Neural progenitor cell (in vitro differentiated cells): ENCODE measurements at places on chromosomes 12 and 14.

DNA sequence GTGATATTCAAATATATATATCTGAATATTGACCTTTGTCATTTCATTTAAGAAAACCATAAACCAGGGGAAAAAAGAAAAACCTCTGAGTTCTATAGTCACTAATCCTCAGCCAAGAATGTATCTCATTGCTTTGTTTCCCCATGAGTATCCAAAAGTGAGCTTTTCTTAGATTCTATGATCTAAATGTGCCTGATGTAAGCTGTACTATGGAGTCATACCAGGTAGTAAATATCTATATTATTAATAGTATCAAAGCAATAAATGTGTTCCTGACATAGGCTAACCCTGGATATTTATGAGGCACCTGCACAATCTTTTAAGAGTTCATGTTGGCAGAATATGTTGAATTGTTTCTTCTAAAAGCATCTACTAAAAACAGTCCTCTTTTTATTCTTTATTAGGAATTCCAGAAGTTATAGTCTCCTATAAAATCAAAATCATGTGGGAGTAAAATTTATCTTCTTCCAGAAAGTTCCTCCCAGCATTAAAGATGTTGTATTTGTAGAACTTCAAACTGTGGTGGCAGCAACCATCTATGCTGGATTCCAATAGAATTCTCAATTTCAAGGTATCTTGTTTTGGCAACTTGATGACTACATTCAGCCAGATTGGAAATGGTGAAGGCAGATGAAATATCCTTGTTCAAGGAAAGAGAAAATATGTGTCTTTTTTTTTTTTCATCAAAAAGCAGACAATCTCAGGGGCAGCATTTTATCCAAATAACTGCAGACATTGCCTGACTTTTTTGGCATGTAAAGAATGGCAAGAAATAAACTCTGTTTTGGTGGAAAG is 139.7 kb upstream of the RASSF8 start:
- DNase-seq: no peak

DNA sequence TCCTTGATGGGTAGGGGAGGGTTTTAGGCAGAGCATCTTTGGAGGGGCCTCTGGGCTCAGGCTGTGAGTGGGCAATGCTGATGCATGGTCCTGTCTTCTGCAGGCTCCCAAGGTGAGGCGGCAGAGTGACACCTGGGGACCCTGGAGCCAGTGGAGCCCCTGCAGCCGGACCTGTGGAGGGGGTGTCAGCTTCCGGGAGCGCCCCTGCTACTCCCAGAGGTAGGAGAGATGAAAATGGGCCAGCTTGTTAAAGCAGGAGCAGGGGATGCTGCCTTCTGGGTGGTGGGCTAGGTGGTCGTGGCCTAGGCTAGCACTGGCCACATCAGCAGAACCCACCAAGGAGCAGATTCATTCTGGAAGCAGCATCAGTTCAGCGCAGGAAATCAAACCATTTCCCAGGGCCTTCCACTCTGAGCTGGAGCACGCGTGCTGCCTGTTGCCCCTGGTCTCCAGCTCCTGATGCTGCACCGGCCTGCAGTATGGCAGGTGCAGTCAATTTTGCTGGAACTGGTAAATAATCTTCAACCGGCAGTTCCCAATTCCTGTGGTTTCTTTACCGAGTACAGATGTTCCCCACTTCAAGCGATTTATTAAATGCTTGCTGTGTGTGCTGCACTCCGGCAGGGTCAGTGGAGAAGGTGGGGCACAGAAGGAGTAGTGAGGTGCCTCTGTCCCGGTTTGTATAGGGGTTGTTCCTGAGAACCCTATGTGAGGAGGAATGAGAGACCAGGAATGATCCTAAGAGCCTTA is 7.4 kb downstream of the PAPLN start:
- no peak for DNase-seq

- DNase-seq: no peak
These were observed 31.1 kb downstream of the CALM1 start for GRCh38 chr14:90427848-90428426.

- DNase-seq: no peak
These were observed 23.5 kb upstream of the YY1 start for GRCh38 chr14:100215330-100215885.

DNA sequence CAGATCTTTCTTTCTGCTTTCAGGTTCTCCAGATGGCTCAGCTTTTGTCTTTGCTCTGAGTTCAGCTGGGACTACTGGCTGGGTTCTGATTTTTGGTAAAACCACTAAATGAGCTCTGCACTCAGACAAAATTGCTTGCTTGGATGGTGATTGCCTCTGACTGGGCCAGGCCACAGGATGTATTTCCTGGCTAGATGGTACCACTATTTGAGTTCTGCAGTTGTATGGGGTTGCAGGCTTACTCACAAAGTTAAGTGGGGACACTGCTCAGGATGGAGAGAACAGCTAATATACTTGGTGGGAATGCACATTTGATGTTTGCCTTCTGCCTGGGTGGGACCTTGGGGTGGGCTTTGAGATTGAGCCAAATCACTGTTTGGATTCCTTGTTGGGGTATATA is 14.0 kb upstream of the OR4Q3 start:
- DNase-seq: no peak

DNA sequence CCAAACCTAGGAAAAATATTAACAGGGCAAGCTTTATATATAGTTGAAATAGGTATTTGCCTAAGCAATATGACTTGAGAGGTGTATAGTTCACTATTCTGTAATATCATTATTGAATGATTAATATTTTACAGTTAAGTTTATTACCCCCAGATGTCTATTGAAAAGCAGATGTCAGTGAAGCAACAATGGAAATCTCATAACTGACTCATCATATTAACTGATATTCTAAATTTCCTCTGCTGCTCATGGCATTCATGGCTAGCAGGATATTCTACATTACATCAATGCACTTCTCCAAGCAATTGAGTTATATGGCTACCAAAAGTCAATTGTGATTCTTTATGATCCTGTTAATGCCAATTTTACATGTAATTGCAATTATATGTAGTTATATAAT is 9.7 kb upstream of the MAGOHB start:
- DNase-seq: no peak
